ENCODE measurements at places on chromosomes 3 and 15.

- H3K4me1 ChIP-seq = peaks cover 70% of the 10 kb centered on the region
- peaks cover 53% of the 10 kb centered on the region for H3K36me3 ChIP-seq
- H3K4me3 ChIP-seq = no peak overlapping the region
- H3K27me3 ChIP-seq = no peaks in the 10 kb centered on the region
- H3K27ac ChIP-seq = peak overlapping the region; percentile 2
Measured at GRCh38 chr3:152396867-152397266, 128.1 kb downstream of the MBNL1 start.

DNA sequence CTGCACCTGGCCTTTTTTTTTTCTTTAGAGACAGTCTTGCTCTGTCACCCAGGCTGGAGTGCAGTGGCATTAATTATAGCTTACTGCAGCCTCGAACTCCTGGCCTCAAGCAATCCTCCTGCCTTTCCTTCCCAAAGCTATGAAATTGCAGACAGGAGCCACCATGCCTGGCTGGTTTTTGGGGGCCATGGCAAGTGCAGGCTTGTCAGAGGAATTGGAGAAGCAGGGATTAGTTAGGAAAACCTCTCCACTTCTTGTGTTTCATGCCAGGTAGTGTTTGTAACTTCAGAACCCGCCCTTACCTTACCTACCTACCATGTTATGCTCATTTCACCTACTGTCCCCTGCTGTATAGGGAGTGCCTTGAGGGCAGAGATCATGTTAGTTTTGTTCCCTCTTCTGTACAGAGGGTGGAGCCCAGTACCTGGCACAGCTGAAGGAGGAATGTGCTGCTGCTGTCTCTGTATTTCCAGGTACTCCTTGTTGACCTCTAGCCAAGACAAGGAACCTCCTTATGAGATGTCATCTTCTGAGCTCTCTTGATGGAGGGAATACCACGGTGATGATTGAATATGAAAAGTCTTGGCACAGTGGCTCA is 43.8 kb downstream of the TRAK1 start:
- no peaks in the 10 kb centered on the region for H3K27me3 ChIP-seq
- H3K27ac ChIP-seq = no peak overlapping the region
- no peak overlapping the region for H3K4me3 ChIP-seq
- no peak for DNase-seq
- H3K36me3 ChIP-seq = peaks cover 3% of the 10 kb centered on the region

GRCh38 chr3:149395107-149396089 is 17.9 kb upstream of the TM4SF1 start:
- no peaks in the 10 kb centered on the region for H3K36me3 ChIP-seq
- no peak for DNase-seq
- no peaks in the 10 kb centered on the region for H3K4me1 ChIP-seq
- no peak overlapping the region for H3K27ac ChIP-seq
- no peak overlapping the region for H3K4me3 ChIP-seq

DNA sequence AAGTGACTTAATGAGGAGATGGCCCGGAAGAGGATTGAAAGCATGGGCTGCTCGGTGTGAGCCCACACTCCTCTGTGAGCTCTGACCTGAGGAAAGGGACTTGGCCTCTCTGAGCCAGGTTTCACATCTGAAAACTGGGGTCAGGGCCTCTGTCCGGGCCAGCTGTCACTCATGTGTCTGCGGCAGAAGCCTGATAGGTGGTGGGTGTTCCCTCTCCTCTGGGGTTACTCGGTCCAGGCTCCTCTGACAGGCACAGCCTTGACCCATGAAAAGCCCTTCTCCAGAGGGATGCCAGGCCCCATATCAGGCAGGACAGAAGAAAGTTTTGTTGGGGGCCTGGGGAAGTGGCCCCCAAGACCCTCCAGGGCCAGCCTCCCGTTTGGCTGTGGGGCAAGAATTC is 131.4 kb downstream of the CHSY1 start:
- no peaks in the 10 kb centered on the region for H3K36me3 ChIP-seq
- H3K4me1 ChIP-seq = peaks cover 40% of the 10 kb centered on the region
- no peak overlapping the region for H3K4me3 ChIP-seq
- no peak for DNase-seq
- no peak overlapping the region for H3K27ac ChIP-seq
- H3K27me3 ChIP-seq = no peaks in the 10 kb centered on the region
